Nucleus accumbens (tissue), 56 donors: ENCODE measurements at places on chromosomes 1 and 21.
A peak's percentile ranks its signal among the peaks of the same experiment; 100 is the strongest.

GRCh38 chr1:101769520-101769919 is 227.2 kb downstream of the OLFM3 start:
- DNase-seq = no peak

- no peak for DNase-seq
These were observed 71.3 kb upstream of the CNTN2 start for GRCh38 chr1:204971517-204972336.

GRCh38 chr1:14304381-14304865 is 294.1 kb upstream of the KAZN start:
- DNase-seq = no peak

- DNase-seq = no peak
These were observed 10.0 kb downstream of the TSEN15 start for GRCh38 chr1:184061396-184062003.

DNA sequence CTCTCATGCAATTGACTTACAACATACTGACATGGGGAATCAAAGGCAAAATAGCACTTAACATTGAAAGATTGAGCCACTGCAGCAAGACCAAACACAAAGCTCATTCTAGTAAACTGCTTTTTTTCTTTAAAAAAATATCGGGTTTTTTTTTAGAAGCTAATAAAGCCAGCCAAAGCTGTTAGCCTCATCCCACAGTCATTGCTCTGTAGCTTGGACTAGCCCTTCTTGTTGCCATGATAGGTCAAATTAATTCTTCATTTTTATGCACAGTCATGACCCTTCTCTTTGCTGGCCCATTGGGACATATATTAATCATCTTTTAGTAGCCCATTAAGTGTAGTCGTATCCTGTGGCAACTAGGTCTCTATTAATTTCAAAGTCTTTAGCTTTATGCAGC is 231.3 kb downstream of the ADGRL2 start:
- DNase-seq = no peak

DNA sequence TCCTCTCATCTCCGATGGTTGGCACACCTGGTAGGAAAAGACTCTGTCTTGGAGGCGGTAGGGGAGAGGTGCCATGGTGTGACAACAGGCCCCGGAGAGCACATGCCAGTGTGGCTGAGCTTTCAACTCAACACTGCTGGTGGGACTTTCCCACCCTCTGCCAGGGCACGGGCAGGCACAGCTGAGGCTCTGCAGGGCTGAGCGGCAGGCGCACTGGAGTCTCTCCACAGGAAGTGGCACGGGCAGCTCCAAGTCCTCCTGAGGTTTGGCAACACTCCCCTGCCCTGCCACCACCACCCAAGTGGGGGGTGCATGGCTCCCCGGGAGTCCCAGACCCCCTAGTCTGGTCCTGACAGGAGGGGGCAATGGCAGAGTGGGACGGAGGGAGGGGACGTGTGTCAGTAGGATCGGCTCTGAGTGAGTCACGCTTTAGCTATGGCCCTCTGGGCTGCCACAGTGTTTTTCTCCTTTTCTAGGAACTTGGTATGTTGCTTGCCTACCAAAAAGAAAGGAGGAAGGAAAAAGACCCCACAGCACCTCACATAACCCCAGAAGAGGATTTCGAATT is 27.3 kb upstream of the EVA1B start:
- no peak for DNase-seq

DNA sequence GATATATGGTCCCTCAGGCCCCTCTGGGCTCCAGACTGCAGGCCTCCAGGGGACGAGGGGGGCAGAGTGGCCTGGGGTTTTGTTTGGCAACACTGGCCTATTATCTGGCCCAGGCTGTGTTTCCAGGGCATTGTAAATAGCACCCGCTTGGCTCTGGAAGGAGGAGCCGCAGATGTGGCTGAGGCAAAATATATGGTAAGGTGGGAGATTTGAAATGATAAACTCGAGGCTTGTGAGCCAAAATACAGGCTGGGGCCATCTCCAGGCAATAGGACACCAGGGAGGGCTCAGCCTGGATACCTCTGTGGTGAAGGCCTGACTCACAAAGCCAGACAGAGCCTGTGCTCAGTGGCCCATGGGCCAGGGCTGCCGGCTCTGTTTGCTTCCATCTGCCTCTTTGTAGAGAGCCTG is 14.0 kb downstream of the NAV1 start:
- DNase-seq = no peak

GRCh38 chr1:223750730-223751570 is 38.6 kb downstream of the CAPN2 start:
- DNase-seq = no peak

- no peak for DNase-seq
These were observed 115.2 kb downstream of the LMX1A start for GRCh38 chr1:165241321-165241720.

DNA sequence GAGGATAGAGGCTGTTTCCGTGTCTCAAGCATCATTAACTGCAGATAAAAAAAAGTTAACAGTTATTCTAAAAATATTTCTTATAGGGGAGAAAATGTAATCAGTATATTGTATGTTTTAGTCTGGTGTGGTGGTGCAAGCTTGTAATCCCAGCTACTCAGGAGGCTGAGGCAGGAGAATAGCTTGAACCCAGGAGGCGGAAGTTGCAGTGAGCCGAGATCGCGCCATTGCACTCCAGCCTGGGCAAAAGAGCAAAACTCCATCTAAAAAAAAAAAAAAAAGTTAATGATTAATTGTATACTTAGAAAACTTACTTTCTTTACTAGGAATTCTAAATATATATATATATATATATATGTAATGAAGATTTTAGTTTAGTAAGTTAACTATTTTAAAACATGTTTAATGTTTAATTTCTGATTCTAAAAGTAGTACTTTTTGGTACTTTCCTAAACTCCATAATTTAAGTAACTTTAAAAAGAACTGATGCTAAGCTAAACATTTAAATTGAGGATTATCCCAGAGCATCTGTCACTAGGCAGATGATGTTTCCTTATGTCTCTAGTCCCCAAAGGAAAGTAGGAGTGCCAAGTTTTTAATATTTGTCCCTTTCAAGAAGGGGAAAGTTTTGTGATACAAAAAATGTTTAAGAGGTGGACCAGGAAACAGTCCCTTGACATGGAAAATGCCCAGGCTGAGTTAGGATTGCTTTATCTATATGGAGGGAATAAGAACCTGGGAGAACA is 66.3 kb downstream of the DYRK1A start:
- no peak for DNase-seq

DNA sequence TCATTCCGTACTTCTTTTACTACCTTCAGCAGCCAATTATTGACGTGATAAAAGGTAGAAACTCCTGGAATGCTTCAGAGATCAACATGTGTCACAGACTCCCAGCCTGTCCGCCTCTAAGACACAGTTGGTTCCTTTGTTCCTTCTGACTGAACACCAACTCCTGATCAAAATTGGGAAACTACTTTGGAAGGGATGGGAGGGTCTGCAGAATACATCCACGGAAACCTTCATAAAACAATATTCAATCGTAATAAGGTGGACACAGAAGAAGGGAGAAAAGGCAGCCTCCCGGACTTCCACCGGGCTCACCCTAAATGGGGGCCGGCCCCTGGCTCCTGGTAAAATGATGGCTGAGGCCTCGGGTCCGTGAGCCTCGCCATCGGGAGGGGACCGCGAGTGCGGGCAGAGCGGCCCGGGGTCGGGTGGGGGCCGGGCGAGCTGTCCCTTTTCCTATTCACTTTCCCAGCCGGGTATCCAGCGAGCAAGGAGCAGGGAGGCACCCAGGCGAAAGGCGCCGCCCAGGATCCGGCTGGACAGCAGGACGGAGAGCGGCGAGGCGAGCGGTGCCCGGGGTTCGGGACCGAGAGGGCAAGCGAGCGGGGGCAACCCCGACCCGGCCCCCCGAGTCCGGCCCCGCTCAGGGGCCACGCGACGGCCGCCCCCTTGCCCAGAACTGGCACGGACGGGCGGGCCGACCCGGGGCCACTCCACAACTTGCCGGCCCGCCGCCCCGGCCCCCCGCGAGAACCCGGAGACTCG is 805 bp downstream of the NRIP1 start:
- peak; percentile 43 for DNase-seq

GRCh38 chr1:183817576-183818288 is 12.8 kb downstream of the RGL1 start:
- DNase-seq = no peak

DNA sequence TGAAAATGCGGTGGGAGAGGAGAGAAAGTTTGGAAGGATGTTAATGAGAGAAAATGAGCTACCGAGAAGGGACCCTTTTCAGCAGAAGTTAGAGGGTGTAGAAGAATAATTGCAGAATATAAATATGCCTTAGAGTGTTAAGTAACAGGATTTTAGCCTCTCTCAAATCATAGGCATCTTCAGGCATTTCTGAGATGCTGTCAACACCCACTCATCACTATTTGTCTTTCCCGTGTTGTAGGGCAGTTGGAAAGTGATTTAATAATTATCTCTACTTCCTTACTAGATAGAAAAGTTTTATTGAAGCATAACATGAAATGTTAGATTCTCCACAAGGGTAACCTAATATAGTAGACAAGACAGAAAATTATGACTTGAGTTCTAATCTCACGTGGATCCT is 96.4 kb upstream of the RGS4 start:
- DNase-seq = no peak

DNA sequence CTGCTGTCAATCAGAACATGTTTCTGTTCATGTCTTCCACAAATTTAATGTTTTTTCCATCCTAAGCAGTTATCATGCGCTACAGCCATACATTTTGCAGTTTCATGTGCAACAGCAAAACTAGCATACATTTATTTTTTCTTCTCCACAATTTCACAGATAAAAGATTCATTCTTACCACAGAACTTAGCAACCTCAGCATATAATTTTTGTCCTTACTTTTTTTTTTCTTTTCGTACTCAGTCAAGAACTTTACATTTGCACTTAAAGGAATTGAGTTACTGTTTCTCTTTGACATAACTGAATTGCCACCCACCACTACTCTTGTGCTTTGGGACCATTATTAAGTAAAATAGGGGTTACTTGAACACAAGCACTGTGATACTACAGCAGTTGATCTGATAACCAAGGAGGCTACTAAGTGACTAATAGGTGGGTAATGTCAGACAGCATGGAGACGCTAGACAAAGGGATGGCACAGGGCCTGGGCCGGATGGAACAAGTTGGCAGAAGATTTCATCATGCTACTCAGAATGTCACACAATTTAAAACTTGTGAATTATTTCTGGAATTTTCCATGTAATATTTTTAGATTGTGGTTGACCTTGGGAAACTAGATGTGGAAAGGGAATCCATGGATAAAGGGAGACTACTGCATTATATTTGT is 50.2 kb upstream of the LHX8 start:
- no peak for DNase-seq

DNA sequence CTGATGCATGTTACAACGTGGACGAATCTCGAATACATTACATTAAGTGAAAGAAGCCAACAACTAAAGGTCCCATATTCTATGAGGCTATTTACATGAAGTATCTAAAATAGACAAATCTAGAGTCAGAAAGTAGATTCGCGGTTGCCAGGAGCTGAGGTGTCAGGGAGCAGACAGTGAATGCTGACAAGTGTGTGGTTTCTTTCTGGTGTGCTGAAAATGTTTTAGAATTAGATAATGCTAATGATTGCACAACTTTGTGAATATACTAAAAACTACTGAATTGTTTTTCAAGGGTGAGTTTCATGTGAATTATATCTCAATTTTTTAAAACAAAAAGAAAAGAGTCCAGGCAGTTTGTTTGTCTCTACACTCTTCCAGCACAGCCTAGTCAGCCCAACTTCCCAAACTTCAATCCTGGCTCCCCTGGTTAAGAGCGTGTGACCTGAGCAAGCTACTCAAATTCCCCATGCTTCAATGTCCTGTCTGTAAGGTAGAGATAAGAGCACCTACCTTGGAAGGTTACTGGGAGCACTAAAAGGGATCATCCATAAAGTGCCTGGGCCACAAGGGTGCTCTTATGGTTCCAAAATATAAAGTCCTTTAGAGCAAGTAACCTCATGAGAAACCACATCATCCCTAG is 20.9 kb downstream of the HLCS start:
- DNase-seq = no peak
